ENCODE measurements at places on chromosomes 7 and 10. TPM values are rescaled to one million over a fixed set of nuclear protein-coding genes. Genes with fewer than 3 reads are reported as not detected.

- DNase-seq, result no peak
- H3K4me3 ChIP-seq, result peak overlapping the region; percentile 71
- peaks cover 10% of the 10 kb centered on the region for H3K4me1 ChIP-seq
- H3K27me3 ChIP-seq, result no peaks in the 10 kb centered on the region
Observed at GRCh38 chr7:122143376-122143750, 686 bp downstream of the AASS start.

DNA sequence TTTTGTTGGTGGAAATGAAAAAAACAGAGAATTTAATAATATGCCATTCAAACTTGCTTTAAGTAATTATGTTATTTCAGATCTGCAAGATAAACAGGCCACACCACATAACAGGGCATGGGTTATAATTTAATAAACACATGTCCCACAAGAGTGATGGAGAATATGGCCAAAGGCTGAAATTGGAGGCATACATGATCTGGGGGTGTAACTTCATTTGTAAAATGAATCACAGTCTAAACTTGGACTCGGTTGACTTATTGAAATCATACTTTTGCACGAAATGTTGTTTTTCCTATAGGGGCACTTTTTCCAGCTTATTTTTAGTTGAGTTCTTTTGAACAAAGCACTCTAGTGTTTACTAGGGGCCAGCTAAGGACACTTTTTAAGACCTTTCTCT, 151.6 kb downstream of the TMEM26 start:
- no peaks in the 10 kb centered on the region for H3K27me3 ChIP-seq
- H3K27ac ChIP-seq, result no peak overlapping the region
- no peaks in the 10 kb centered on the region for H3K36me3 ChIP-seq
- H3K4me3 ChIP-seq, result no peak overlapping the region
- DNase-seq, result no peak

- H3K27ac ChIP-seq, result no peak overlapping the region
- H3K27me3 ChIP-seq, result no peaks in the 10 kb centered on the region
- no peak overlapping the region for H3K4me3 ChIP-seq
- H3K36me3 ChIP-seq, result peaks cover 31% of the 10 kb centered on the region
- no peaks in the 10 kb centered on the region for H3K4me1 ChIP-seq
Observed at GRCh38 chr7:26212921-26213718, 11.6 kb downstream of the CBX3 start.

- no peaks in the 10 kb centered on the region for H3K27me3 ChIP-seq
- no peak overlapping the region for H3K27ac ChIP-seq
- no peaks in the 10 kb centered on the region for H3K4me1 ChIP-seq
- H3K36me3 ChIP-seq, result no peaks in the 10 kb centered on the region
- no peak for DNase-seq
Observed at GRCh38 chr7:57443567-57443966, 6.4 kb upstream of the ZNF716 start.

DNA sequence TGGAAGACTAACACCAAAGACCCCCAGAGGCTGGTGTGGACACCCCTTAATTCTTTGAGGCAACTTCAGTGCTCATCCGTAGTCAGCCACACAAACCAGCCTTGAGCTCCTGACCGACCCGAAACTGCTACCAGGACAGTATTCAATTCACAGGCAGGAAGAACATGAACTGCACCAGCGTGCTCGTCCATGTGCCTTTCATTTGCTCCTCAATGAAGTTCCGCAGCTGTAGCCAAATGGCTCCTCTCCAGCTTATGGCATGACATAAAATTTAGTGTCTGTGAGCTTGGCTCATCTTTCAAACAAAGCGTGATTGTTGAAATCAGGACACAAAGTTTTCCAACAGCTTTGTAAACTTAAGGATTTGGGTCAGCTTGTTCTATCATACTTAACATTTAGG, 144.1 kb upstream of the FAM171A1 start:
- H3K4me1 ChIP-seq, result peaks cover 4% of the 10 kb centered on the region
- no peaks in the 10 kb centered on the region for H3K36me3 ChIP-seq
- H3K4me3 ChIP-seq, result no peak overlapping the region
- H3K27ac ChIP-seq, result no peak overlapping the region
- peaks cover 24% of the 10 kb centered on the region for H3K27me3 ChIP-seq

GRCh38 chr10:36573246-36573645, 552.2 kb upstream of the ANKRD30A start:
- H3K4me1 ChIP-seq, result no peaks in the 10 kb centered on the region
- H3K27me3 ChIP-seq, result no peaks in the 10 kb centered on the region
- no peak overlapping the region for H3K4me3 ChIP-seq
- H3K36me3 ChIP-seq, result no peaks in the 10 kb centered on the region

- no peak overlapping the region for H3K27ac ChIP-seq
- no peaks in the 10 kb centered on the region for H3K4me1 ChIP-seq
- no peak overlapping the region for H3K4me3 ChIP-seq
- no peaks in the 10 kb centered on the region for H3K36me3 ChIP-seq
- no peaks in the 10 kb centered on the region for H3K27me3 ChIP-seq
Observed at GRCh38 chr10:82821043-82821442, 946.0 kb downstream of the NRG3 start.

GRCh38 chr10:21161090-21161625, 264.0 kb upstream of the NEBL start:
- H3K27ac ChIP-seq, result no peak overlapping the region
- no peaks in the 10 kb centered on the region for H3K36me3 ChIP-seq
- peaks cover 3% of the 10 kb centered on the region for H3K4me1 ChIP-seq
- no peak for DNase-seq
- no peak overlapping the region for H3K4me3 ChIP-seq
- H3K27me3 ChIP-seq, result no peaks in the 10 kb centered on the region

The ABCB1 gene
- 1.8 TPM for total RNA-seq

DNA sequence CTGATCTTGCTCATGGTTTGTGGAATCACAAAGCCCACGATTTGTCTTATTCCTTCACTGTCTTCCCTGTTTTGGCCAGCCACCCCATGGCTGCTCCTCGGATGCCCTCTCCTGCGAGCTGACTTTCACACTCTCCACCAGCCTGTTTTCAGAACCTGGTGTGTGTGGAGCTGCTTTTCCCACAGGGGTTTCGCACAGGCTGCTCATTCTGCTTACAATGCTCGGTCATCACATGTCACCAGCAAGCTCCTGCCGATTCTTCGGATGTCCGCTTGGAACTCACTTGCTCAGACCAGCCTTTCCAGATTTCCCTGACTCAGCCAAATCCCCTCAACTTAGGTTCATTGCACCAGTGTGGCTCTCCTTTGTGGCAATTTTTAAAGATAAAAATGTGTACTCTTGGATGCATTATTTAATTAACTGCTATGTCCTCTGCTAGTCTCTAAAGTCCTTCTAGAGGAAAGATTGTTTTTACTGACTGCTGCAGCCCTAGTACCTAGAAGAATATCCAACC, 1018.6 kb upstream of the LRRTM3 start:
- no peaks in the 10 kb centered on the region for H3K36me3 ChIP-seq
- no peak overlapping the region for H3K4me3 ChIP-seq
- H3K27me3 ChIP-seq, result no peaks in the 10 kb centered on the region
- H3K27ac ChIP-seq, result no peak overlapping the region

GRCh38 chr7:12766416-12766815, 79.0 kb downstream of the ARL4A start:
- H3K27ac ChIP-seq, result no peak overlapping the region
- H3K4me1 ChIP-seq, result no peaks in the 10 kb centered on the region
- DNase-seq, result no peak
- no peak overlapping the region for H3K4me3 ChIP-seq

GRCh38 chr7:97022491-97023306, 1.9 kb downstream of the DLX5 start:
- no peak overlapping the region for H3K27ac ChIP-seq
- H3K4me1 ChIP-seq, result no peaks in the 10 kb centered on the region
- H3K4me3 ChIP-seq, result no peak overlapping the region
- no peak for DNase-seq

DNA sequence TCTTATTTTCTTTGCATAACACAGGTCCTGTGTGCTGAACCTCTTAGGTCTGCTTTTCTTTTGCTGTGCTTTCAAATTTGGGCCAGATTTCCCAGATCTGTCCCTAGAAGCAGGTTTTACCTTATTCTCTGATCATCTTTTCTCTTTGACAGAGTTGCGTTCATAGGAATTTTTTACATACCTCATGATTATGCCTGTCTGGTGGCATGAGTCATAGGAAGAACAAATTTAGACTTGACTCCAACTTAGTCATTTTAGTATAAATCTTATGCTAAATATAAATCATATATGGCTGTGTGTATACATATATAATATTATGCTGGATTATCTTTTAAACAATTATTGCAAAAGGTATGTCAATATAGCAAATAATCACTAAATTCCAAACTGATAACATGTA, 1038.9 kb downstream of the GRM8 start:
- no peaks in the 10 kb centered on the region for H3K27me3 ChIP-seq
- no peaks in the 10 kb centered on the region for H3K36me3 ChIP-seq
- no peaks in the 10 kb centered on the region for H3K4me1 ChIP-seq
- no peak overlapping the region for H3K27ac ChIP-seq
- no peak for DNase-seq

DNA sequence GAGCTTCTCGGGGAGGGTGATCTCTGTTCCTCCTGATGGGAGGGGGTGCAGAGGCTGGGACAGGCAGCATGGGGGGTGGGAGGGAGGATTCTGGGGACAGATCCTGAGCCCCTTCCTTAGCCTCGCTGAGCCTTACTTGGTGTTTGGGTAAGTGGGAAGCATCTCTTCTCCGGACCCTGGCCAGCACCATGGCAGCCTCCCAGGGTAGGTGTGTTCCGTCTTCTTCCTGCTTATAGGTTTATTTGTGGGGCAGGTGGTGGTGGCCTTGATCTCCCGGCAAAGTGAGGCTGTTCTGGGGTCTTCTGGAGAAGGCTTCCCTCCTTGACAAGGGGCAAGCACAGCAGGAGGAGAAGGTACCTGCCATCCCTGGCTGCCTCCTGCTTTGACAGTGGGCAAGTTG, 226.9 kb downstream of the GLRX3 start:
- no peak overlapping the region for H3K27ac ChIP-seq
- no peak overlapping the region for H3K4me3 ChIP-seq
- no peak for DNase-seq
- no peaks in the 10 kb centered on the region for H3K36me3 ChIP-seq
